ENCODE measurements at places on chromosomes 6 and 20.

GRCh38 chr20:45783656-45784294, 7.9 kb downstream of the WFDC3 start:
- no peak for DNase-seq

DNA sequence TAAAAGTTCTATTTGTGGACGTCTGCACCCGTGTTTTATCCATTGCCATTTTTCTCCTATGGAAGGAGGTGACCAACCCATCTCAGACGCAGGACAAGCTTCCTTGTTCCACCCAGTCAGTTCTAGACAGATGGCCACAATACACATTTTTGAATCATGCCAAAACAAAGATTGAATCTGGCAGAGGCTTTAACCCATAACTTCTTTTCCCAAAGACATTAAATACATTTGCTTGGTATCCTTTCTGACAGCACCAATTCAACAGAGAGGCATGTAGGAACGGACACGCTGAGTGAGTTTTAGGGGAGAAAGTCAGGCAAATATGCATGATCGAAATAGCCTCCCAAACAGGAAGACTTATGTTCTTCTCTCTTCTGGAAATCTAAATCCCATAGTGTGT, 552.7 kb upstream of the AGPAT4 start:
- no peak for DNase-seq

GRCh38 chr6:87203448-87204023, 48.2 kb downstream of the ZNF292 start:
- DNase-seq = no peak

GRCh38 chr6:55963301-55963700, 87.9 kb upstream of the BMP5 start:
- DNase-seq = no peak

DNA sequence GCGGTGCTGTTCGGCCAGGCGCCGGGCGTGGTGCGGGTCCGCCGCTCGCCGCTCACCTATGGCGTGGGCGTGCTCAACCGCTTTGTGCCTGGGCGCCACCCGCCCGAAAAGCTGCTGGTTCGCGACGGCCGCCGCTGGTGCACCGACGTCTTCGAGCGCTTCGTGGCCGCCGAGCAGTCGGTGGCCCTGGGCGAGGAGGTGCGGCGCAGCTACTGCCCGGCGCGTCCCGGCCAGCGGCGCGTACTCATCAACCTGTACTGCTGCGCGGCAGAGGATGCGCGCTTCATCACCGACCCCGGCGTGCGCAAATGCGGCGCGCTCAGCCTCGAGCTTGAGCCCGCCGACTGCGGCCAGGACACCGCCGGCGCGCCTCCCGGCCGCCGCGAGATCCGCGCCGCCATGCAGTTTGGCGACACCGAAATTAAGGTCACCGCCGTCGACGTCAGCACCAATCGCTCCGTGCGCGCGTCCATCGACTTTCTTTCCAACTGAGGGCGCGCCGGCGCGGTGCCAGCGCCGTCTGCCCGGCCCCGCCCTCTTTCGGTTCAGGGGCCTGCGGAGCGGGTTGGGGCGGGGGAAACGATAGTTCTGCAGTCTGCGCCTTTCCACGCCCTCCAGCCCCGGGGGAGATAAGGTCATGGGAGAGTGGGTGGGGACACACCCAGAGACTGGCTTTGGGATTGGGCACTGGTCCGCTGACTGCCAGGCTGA, 15.7 kb downstream of the ADISSP start:
- no peak for DNase-seq

DNA sequence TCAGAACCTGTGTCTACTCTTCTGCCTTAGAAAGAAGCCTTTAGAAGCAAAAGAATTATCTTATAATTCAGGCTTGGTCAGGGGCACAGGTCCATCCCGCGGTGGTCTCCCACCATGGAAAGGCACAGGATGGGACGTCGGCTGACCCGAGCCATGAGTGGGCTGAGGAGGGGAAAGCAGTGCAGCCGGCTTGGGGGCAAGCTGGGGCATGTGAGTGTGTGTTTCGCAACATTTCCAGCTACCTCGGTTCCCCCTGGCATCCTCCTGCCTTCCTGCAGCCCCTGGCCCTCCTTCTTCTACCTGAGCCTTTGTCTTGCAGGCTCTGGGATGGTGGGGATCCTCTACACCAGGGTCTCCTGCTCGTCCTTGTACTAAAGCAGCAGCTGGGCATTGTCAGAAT, 29.1 kb upstream of the FOXC1 start:
- no peak for DNase-seq

DNA sequence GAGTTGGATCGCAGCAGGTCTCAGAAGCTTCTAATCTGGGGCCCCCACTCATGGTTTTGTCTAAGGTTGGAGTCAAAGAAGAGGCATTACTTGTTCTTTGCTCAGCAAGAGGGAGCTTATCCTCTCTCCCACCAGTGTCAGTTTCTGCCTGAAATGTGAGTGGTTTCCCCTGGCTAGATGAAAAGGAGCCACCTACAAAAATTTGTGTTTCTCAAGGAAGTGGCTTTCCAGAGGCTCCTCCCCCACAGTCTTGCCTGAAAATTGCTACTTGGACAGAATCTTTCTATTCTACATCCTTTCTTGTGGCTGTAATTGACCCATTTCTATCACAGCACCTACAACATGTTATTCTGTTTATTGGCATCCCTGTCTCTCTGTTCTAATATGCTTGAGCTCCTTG, 37.9 kb downstream of the SCML4 start:
- DNase-seq = no peak

DNA sequence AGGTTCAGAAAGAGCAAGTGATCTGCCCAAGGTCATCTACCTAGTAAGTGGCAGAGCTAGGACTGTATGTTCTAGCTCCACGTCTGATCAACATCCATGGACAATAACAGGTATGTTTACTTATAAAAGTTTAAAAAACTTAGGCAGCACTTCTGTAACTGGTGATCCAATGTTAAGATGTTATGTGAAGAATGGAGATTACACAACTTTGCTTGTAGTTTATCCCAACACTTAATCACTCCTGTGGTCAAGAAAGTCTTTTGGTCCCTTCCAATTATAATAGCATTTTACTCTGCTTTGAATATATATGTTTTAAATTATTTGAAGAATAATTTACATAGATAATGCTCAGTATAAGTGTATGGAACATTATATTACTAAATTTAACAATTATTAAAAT, 4.8 kb downstream of the FBXO30 start:
- no peak for DNase-seq

DNA sequence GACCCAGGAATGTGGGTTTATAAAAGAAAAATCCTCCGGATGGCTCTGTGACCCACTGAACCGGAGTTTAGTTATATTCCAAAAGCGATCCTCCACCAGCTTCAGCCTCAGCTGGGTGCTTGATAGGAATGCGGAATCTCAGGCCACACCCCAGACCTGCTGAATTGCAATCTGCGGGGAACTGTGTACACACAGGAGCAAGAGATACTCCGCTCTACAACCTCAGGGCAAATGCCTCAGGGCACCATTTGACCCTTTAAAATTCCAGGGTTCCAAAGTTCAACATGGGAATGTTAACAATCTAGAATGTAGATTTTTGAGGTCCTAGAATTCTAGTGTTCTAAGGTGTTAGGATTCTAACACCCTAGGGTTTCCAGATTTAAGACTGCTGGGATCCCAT, 10.8 kb downstream of the BPIFA2 start:
- DNase-seq = no peak

DNA sequence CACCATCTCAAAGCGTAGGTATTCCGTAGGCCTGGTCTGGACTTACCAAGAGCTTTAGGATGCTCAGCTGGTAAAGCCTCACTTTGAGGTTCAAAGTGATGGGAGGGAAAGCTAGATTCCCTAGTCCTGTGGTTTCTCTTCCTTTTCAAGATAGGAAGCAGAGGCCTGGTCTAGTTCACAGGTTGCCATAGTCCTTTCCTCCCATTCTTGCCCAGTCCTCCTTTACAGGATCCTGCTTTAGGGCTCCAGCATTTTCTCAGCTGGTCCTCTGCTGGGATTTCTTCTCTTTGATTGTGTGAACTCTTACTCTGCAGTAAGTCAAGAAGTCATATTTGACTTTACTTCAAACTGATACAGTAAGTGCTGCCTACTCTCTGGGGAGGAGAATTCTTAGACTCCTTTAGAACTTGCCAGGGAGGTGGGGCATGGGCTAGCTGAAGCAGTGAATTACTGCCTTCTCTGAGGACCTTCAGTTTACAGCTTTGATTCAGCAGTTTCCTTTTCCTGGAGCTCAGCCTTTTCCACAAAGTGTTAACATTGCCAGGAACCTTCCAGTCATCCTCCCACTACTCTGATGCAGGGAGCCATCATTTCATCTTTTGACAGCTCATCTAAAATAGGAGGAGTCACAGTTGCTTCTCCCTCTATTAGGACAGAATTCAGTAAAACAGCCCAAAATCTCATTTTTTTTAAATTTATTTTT, 42.8 kb upstream of the PLCG1 start:
- no peak for DNase-seq

DNA sequence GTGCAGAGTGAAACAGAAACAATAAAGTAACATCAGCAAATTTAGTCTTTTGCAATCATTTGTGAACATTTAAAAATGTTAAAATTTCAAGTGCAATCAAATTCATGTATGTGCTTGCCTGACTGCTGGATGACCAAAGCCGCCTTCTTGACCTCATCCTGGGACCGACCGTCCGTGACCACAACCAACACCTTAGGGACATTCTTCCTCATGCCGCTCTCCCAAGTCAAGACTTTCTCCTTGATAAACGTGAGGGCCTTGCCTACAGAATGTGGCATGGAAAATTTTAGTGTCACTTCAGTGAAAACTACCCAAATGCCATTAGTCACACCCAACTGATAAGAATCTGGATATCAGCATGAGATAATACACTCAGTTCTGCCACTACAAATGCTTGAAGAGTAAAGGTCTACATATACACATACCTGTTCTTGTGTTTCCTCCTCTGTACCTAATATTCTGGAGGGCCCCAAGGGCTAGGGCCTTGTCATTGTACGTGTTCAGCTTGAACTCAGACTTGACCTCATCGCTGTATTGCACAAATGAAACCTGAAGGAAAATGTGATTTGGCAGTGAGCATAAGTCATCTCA, 86.8 kb downstream of the COL12A1 start:
- DNase-seq = no peak

DNA sequence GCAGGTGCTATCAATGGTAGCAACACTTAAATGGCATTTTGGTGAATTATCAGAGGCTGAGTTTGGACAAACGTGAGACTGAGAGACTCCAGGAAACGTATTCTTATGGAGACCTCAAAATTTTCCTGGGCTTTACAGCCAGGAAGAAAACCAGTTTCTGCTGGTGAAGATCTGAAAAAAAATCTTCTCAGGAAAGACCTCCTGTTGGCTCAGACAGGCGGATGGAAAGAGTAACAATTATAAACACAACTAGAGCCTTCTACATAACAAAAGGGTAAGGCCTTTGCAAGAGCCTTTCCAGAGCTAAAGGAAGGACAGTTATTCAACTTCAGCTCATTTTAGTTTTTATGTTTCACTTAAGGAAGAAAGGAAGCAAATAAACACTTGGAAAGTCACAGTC, 274.4 kb downstream of the THBS2 start:
- DNase-seq = no peak

DNA sequence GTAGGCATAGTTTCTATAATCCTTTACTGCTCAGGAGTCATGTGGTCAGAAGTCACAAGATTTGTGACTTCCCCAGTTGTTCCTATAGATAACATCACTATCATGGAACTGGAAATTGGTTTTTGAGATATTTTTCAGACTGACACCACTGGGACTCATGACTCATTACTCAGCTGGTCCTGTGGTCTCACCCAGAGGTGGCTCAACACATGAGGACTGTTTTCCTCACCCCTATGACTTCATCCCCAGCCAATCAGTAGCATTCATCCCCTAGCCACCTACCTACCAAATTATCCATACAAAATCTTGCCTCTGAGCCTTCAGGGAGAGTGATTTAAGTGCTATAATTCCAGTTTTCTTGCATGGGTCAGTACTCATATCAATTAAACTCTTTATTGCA, 1217.7 kb downstream of the EPHA7 start:
- no peak for DNase-seq

DNA sequence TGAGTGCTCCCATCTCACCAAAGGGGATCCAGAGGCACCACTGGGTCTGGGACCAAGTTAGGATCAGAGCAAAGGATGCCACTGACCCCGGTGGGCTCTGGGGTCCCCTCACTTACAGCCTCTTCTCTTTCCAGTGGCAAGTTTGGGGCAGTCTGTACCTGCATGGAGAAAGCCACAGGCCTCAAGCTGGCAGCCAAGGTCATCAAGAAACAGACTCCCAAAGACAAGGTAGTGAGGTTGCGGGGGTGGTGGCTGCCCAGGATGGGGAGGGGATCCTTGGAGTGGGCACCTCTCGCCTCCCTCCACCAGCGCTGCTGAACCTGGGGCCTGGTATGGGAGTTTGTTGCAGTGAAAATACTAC, 4.9 kb downstream of the MYLK2 start:
- DNase-seq = no peak

DNA sequence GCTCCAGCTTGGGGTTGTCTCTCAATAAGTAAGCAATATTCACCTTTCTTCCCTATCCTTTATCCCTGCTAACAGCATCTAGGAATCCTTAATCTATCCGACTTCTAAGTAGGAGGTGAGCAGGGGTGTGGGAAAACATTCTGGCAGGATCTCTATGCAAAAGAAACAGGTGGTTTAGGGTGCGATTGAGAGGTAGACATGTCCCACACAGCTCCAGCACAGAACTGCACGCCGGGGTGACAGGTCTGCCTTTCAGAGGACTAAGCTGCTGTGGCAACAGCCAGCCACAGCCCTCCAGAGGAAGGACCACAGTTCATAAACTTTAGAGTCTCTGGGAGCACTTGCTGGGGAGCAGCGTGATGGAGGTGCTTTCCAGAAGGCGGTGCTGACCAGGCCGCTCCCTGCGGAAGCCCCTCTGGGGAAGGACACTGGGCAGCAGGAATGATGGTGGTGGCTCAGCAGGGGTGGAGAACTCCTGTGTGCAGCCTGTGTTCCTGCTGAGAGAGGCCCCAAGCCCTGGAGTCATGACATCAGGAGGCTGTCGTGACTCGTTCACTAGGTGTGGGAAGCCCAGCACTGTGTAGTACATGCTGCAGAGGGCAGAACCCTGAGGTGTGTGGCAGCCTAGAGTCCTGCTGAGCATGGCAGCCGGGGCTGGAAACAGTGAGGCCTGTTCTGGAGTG, 509.6 kb downstream of the PRKN start:
- DNase-seq = no peak

DNA sequence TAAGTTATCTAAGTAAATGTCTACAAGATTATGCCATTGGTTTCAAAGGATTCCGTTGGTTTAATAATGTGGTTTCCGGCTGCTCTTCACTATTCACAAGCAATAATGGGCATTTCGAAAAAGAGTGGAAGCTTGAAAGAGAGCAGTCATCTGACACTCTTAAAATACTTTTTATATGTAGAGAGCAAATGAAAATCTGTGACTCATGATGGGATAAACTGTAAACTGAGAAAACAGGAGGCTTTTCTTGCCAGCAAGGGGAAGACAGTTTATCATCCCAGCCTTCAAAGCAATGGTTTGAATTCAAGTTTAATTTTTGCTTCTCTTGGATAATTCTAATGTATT, 145.7 kb downstream of the KHDC1L start:
- DNase-seq = no peak
